ENCODE measurements at places on chromosomes 5 and 9.

DNA sequence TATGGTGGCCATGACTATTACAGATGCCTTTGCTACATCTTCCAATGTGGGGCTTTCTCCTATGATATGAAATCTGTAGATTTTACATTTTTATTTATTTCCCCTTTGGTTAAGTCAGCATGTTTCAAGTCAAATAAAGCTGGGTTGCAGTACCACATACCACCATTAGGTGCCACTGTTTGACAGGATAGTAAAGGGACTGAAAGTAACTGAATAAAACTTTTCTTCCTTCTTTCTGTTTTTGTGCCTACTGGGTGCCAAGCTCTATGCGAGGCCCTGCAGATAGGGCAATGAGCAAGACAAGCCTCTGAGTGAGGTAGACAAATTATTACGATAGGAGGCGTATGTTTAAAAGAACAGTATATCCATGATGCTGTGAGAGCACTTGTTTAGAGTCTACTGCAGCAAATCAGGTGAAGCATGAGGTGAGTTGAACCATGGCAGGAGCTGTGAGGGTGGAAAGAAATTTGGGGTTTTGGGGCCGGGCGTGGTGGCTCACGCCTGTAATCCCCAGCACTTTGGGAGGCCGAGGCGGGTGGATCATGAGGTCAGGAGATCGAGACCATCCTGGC is 64.8 kb downstream of the GDNF start:
- DNase-seq: no peak

DNA sequence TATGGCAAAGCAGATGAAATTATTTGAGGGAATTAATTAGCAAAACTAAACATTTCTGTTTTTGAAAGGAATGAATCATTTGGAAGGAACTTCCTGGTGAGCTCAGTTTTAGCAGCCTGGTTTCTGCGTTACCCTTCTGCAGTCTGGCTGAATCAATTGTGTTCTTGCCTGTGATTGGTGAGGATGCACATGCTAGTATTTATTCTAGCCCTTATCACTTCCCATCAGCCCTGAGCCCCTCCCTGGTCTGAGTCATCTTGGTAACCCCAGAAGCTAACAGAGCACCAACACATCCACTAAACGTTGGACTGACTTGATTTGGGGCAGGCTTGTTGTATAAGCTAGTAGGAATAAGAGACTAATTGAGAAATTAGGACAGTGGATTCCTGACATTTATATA is 6.6 kb downstream of the TJP2 start:
- no peak for DNase-seq

- DNase-seq: no peak
Observed at GRCh38 chr5:76425928-76426804, 23.1 kb downstream of the IQGAP2 start.

DNA sequence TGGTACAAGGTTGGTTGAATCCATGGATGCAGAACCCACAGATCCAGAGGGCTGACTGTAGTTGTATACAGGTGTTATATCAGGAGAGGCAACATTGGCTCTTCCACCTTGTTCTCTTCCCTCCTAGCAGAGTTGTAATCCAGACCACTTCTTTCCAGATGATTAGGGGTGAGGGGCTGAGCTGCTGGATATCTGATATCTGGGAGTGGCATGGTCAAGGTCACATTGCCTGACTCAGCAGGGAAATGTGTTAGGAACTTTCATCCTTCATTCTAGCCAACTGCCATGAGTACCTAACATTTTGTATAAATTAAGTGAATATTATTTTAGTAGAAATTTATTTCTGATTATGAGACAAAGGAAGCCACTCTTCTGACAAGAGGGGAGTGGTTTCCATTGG is 7.3 kb downstream of the DAPK1 start:
- DNase-seq: no peak

GRCh38 chr5:138706655-138707480 is 46.4 kb upstream of the CTNNA1 start:
- DNase-seq: peak; percentile 38

GRCh38 chr9:8734760-8735159 is 935.2 kb upstream of the DMAC1 start:
- no peak for DNase-seq

DNA sequence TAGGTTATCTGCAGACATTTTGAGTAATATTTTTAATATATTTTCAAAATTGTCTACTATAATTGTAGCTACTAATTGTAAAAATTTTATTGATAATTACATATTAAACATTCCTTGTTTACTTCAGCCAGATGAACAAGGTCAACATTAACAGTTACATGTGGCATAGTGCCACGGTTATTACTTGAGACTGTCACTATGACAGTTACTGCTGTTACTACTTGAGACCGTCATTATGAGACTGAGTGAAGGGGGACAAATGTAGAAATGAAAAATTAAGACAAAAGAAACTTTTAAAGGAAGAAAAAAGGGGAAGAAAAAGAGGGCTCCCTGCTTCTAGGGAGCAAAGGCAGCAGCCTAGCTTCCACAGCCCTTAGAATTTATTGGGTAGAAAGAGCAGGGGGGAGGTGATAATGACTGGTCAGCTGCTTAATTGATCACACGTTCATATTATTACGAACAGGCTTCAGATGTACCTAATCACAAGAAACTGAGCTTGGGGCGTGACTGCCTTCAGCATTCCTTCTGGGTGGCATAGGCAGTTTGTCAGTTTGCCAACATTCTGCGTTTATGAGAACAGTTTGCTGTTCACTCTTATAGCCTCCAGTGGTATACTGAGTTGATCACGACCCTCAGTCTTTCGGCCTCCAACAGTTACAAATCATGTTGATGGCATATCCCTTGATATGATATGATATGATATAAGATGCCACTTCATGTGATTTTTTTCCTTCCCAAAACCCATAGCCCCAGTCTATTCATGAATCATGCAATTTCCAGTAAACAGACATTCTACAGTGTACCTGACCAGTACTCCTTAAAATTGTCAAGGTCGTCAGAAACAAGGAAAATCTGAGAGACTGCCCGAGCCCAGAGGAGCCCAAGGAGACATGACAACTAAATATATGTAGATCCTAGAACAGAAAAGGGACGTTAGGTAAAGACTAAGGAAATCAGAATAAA is 13.1 kb downstream of the MARCHF6 start:
- DNase-seq: no peak

DNA sequence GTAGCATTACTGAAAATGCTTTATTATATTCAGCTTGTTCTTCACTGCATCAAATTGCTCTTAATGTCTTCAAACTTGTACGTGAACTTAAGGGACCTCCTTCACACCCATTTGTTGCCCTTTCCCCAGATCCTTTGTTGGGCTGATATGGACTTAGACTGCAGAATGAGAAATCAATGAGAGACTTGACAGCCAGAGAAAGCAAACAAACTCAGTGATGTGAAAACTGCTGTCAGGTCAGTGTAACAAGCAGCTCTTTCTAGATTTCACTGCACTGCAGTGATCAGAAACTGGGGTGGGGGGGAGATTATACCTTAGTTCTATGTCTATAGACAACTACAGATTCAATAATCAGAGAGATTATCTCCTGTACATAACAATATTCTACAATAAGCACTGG is 491.0 kb upstream of the DAP start:
- DNase-seq: no peak

GRCh38 chr9:818958-819357 is 22.5 kb upstream of the DMRT1 start:
- no peak for DNase-seq

DNA sequence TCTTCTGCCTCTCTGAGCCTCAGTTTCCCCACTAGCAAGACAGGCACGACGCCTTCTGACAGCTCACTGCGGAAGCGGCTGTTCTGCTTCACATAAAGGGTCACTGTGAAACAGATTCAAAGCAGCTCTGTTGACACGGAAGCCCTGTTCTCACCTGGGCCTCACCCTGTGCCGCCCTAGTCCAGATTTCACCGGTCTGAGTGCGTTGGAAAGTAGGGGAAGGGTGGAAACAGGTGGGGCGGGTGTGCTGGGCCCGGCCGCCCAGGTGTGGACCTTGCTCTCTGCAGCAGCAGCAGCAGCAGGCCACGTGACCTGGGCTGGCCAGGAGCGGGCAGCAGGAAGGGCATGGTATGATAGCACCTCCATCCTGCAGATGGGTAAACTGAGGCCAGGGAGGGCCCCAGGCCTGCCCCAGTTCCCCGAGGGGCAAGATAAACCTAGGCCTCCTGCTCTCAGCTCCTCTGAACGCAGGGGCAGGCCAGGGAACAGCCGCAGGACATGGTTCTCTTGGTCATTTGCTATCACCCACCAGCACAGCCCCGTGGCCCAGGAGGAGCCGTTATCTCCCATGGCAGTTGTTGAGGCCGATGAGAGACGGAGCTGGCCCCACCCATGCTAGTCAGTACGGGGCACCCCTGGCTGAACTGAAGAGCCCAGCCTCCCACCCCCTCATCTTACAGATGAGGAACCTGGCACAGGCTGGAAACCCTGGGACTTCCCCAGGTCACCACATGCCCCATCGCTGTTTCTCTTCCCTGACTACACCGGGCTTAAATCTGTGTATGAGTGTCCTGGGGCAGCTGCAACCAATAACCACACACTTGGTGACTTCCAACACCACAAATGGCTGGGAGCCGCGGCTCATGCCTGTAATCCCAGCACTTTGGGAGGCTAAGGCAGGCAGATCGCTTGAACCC is 12.1 kb downstream of the PTGES2 start:
- DNase-seq: peak; percentile 20

DNA sequence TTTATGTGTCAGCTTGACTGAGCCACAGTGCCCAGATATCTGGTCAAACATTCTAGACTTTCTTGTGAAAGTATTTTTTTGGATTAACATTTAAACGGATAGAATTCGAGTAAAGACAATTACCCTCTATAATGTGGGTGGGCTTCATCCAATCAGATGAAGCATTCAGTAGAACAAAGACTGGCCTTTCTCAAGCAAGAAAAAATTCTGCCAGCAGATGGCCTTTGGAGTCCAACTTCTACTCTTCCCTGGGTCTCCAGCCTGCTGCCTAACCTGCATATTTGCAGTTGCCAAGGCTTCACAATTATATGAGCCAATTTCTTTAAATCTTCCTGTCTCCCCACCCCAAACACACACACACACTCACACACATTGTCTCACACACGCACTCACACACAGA is 86.4 kb downstream of the MED10 start:
- DNase-seq: no peak

- DNase-seq: no peak
Observed at GRCh38 chr5:107876261-107876660, 205.5 kb upstream of the EFNA5 start.

DNA sequence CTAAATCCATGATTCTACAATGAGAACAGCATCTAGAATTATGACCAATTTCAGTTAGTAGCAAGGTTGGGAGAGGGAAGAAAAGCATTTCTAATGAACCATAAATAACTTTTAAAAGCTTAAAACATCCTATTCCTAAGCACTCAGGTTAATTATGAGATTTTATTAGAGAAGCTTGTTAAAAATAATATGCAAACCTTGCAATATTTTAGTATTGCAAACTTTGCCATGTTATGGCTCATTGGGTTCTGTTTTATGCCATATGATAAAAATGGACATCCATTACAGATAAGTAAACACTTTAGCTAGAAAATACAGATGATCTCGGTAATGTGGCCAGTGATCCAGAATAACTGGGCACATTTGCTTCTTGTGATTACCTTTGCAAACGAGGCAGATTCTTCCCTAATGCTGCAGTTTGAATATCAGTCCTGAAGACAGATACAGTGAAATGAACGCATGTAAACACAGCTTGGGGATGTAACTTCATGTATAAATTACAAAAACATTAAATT is 447.0 kb downstream of the PLK2 start:
- DNase-seq: no peak

DNA sequence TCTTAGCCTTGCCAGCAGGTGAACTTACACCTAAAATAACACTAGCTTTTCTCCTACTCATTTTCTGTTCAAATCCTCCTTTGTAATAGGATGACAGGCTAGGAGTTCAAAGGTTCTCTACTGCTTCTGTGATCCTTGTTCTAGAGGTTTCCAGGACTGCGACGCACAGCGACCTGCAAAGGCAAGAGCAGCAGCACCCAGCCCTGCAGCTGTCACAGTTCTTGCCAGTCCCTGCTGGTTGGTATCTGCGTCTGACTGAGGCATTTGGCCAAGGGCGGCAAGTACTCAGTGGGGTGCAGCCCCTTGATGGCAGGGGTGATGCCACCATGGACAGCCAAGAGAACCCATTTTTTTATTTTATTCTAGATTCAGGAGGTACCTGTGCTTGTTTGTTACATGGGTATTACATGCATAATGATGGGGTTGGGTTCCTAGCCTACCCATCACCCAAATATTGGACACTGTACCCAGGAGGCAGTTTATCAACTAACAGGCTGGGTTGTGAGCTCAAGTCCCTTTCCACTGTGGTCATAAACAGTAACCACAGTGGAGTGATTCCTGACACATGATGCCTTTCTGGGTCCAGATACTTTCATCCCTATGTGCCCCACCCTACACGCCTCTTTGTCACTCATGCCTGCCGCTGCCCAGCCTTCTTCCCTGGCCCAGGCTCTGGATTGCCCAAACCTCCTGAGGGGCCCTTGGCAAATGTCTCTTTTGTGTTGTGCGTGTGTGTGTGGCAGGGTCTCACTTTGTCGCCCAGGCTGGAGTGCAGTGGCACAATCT is 111.0 kb downstream of the GAPVD1 start:
- DNase-seq: no peak

GRCh38 chr5:149301049-149301743 is 29.5 kb downstream of the AFAP1L1 start:
- DNase-seq: no peak

- DNase-seq: no peak
Observed at GRCh38 chr9:127193483-127193882, 71.0 kb upstream of the ANGPTL2 start.

- DNase-seq: no peak
Observed at GRCh38 chr5:159774476-159775031, 141.7 kb upstream of the ADRA1B start.

DNA sequence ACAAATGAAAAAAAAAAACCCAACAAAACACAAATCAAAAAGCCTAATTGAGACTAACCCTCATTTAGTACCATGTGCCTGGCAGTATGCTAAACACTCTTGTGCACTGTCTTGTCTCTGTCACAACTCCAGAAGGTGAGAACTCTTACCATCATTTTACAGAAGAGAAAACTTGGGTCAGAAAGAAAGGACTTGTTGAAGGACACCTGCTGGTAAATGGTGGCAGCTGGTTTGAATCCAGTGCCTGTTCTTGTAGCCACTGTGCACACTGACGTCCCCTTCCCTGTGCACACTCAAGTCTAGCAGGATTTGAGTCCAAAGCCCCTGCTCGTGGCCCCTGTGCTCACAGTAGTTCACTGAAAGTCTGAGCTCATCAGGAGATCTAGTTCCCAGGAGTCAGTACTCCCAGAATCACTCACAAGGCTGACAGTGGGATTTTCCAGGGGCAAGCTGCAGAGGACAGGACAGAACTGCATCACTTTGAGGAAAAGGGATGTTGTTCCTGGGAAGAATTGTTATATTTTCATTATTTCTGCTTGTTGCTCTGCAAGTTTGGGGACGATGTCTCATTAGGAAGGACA is 43.0 kb upstream of the HSD17B4 start:
- DNase-seq: no peak

- DNase-seq: no peak
Observed at GRCh38 chr9:135010921-135011320, 76.5 kb upstream of the OLFM1 start.

Data from left ventricle myocardium superior (tissue), 1 donor.